Naive thymus-derived CD4-positive, alpha-beta T cell (primary cell): ENCODE measurements at places on chromosomes 1 and 21. TPM values are rescaled to one million over a fixed set of nuclear protein-coding genes. Genes with fewer than 3 reads are reported as not detected.

GRCh38 chr1:147072482-147073432, 99.5 kb downstream of the PRKAB2 start:
- DNase-seq, result no peak

- no peak for DNase-seq
Measured at GRCh38 chr1:8197493-8198282, 120.2 kb upstream of the SLC45A1 start.

- no peak for DNase-seq
Measured at GRCh38 chr1:22104094-22104493, 38.8 kb downstream of the WNT4 start.

DNA sequence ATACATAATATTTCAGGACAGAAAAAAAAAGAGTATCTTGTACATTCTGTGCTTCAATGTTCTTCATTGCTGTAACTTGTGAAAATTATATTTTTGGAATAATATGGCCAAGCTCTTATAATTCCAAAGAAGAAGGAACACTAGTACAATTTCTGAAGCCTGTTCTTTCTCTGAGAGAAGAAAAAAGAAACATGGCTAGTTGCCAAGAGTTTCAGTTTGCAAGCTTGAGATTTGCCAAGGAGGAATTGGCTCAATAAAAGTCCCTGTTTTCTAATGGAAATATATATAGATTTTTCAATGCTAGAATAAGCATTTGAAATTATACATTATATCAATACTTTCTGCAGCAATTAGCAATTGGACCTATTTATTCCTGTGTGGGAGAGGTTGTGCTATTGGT, 285.2 kb upstream of the NEGR1 start:
- no peak for DNase-seq

DNA sequence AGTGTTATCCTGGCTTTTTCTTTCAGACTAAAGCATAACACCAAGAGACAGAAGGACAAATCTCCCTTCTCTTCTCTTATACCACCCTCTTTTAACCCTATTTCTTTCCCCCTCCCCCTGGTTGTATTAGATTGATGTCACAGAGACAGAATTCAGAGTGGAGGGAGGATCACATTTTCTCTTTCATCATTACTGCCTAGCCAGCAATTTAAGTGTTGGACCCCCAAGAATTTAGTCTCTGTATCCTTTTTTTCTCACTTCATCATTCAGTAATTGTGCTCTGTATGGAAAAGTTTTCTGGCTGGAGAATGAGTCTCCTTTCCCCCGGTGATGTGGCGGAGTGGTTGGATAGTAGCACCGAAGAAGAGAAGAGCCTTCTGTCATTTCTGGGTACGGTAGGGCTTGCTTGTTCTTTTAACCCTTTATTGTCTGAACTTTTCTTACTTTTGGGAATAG, 124.8 kb downstream of the CLEC20A start:
- no peak for DNase-seq

The PCSK9 gene
- not detected in 2 replicates for total RNA-seq
